ENCODE measurements at places on chromosomes 3 and 15. TPM values are rescaled to one million over a fixed set of nuclear protein-coding genes. Genes with fewer than 3 reads are reported as not detected.
A peak's percentile ranks its signal among the peaks of the same experiment; 100 is the strongest.

The CYP19A1 gene
- 0.10 TPM for polyA plus RNA-seq

- no peak for DNase-seq
These were observed 65.6 kb downstream of the ITGA11 start for GRCh38 chr15:68366314-68366713.

- DNase-seq: no peak
These were observed 389.8 kb downstream of the NR2F2 start for GRCh38 chr15:96720251-96720650.

The GREM1 gene
- 33.2 TPM for polyA plus RNA-seq

- DNase-seq: no peak
These were observed 44.8 kb upstream of the NTRK3 start for GRCh38 chr15:88301311-88301710.

The DNAJA4 gene
- 26.1 TPM for polyA plus RNA-seq

DNA sequence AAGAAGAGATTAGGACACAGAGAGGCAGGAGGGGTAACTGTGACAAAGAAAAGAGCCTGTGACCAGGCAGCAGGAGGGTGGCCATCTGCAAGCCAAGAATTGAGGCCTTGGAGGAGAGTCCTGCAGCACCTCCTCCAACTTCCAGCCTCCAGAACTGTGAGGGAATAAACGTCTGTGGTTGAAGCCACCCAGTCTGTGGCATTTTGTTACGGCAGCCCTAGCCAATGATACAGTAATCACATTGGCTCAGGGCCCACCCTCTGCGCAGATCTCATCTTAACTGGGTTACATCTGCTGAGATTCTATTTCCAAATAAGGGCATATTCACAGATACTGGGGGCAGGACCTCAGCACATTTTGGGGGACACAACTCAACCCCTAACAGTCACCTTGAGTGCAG lies 11.3 kb downstream of the SELENOS start:
- DNase-seq: no peak

DNA sequence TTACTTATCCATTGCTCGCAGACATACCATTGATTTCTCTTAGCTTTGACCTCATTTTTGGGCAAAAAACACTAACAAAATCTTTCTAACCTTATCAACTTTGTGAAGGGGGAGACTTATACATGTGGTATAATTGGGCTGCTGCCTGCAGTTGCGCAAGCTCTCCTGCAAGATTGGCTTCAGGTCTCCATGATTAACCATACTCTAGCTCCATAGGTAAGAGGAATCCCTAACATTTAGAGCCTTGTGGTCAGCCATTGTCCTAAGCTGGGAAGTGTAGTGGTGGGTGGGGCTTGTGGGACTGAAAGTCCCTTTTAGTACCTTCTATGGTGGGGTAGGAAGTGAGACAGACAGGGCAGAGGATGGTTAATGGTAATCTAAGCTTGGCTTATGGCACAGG lies 179.6 kb upstream of the THRB start:
- no peak for DNase-seq

DNA sequence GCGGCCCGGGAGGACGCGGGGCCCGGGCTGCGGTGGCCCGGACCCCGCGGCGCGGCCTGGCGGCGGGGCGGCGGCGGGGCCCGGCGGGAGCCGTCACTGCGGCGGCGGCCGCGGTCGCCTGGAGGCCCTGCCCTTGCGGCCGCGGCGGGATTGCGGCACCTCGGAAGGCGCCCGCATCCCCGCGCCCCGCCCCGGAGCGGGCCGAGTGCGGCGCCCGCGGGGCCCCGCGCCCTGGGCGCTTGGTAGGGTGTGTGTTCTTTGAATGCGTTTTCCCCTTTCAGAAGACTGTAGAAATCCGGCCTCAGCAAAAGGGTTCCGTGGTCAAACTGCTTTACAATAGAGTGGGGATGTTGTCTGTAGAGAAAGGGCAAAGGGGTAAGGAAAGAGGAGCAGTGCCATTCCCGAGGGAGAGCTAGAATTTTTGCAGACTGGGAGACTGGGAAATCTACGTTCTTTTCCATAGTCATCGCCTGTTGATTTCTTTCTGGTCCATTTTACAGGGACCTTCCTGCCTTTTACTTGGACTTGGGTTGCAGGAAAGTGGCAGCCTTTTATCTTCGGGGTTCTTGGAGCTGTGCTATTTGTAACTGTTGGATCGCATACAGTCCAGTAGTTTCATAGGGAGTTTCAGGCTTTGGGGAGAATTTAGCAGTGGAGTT lies 630 bp downstream of the SNRK start:
- DNase-seq: no peak

The PDCD10 gene
- 198 TPM for polyA plus RNA-seq

DNA sequence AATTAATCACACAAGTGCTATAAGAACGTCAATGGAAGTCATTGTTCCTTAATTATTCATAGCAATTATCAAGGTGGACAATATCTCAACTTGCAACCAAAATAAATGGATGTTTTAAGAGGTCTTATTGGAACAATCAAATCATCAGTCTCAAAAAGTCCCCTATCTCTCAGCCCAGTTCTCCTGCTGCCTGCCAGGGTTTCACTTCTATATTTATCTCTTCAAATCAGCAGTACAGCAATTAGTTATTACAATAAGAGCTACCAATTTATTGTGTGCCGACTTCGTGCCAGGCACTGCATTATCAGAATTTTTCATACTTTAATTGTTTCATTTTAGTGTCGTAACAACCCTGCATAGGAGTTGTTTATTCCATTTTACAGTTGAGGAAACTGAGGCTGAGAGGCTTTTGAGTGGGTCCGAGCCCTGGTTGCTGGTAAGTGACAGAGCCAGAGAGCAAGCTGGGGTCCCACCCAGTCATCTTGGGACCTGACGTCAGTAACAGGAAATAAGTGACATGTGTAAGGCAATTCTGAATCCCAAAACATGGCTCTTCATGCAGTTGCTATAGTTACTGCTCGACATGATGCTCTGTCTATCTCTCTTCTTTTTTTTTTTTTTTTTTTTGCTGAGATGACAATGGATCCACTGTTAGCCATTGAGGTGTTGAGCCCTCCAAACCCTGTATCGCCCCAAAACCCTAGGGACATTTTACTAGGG lies 8.8 kb upstream of the KCTD6 start:
- no peak for DNase-seq

The FOXB1 gene
- 0.09 TPM for polyA plus RNA-seq

The AMT gene
- 12.0 TPM for polyA plus RNA-seq

GRCh38 chr3:11156026-11156410 lies 1.7 kb downstream of the HRH1 start:
- no peak for DNase-seq

DNA sequence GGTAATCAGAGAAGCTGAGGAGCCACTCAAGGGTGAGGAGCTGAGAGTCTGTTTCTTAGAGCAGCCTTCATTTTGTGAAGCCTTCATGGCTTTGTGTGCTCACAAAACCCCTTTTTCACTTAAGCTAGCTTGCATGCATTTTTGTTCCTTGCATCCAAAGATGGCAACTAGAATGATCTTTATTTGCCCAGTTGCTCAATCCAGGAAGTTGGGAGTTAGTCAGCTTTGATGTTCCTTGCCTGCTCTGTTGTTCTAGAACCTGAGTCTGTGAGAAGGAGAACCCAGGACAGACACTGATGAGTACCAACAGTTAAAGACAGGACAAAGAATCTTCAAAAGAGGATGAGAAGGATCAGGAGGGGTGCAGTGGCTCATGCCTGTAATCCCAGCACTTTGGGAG lies 81.8 kb downstream of the IL20RB start:
- DNase-seq: no peak

DNA sequence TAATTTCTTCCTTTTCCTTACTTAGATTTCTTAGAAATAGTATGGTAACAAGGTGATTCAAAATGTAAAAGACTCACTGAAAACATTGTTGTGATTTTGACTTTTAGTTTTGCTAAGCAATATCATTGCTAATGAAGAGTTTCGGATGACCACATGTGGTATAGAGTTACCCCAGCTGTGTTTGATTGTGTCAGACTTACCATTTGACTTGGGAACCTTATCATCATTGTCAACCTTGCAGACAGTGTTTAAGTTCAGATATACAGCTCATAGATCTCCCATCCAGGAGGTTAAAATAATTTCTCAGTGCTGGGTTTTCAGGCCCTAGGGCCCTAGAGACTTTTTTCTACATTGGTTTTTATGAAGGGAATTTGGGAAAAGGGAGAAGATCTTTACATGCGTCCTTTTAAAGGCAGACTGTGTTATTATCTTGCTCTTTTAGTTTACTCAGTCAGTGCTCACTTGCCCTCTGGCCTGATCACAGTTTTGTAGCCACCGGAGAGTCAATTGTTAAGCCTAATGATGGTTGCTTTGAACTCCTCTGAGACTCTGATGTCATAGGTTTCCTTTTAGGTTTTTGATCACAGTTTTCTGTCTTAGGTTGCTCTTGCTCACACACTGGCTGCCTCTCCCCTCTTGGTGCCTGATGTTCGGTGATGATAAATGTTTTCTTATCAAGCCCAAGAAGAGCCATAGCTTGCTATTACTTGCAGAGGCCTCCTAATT lies 133.5 kb upstream of the ZPLD1 start:
- no peak for DNase-seq

DNA sequence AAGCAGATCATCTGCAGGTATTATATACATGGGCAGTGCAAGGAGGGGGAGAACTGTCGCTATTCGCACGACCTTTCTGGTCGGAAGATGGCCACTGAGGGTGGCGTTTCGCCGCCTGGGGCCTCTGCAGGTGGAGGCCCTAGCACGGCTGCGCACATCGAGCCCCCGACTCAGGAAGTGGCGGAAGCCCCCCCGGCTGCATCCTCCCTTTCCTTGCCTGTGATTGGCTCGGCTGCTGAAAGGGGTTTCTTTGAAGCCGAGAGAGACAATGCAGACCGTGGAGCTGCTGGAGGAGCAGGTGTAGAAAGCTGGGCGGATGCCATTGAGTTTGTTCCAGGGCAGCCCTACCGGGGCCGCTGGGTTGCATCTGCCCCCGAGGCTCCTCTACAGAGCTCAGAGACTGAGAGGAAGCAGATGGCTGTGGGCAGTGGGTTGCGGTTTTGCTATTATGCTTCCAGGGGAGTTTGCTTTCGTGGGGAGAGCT lies 639 bp downstream of the MKRN3 start:
- DNase-seq: no peak

The PPM1L gene
- polyA plus RNA-seq: 1.4 TPM

GRCh38 chr3:182959474-182960350 lies 20.6 kb downstream of the DCUN1D1 start:
- DNase-seq: no peak

DNA sequence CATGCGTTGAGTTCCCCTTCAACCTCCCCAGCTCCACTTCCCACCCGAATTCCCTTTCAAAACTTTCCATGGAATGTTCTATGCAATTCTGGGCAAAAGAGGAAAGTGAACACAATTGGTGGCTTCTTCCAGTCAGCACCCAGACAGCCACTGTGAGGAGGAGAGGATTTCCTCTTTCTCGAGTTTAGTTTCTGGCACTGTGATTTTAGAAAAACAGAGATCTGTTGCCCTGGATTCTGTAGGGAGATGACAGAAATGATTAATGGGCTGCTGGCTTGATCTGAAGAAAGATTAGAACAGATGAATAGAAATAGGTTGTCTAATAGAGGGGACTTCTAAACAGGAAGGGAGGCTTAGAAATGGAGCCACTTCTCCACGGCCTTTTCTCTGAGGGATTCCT lies 172.0 kb downstream of the MCTP2 start:
- no peak for DNase-seq

- DNase-seq: no peak
These were observed 62.3 kb upstream of the CPOX start for GRCh38 chr3:98655666-98656065.

DNA sequence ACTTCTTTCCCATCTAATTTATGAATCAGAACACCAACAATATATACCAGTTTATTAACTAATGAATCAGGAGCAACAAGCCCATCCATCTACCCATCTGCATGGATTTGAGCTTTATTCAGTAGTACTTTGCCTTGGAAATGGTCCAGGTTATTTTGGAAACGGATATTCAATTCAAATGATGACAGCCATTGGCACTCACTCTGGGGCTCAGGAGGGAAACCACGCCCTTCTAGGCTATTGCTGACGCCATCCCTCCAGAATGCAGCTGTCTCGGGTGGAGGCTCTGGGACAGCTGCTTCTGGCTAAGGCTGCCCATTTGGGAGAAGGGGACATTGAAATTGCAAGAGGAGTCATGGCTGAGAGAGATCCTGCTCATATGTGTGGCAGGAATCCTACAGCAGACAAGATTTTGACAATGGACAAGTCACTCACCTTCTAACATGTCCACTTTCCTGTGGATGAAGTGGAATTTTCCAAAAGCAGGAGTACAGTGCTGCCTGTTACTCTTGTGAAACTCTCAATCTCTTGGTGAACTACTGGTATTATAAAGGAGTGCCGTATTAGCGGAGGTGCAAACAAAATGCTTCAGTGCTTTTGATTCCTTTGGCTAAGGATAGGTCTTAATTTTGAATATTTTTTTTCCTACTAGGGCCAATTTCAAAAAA lies 29.3 kb upstream of the TRAK1 start:
- peak; percentile 92 for DNase-seq

The XCR1 gene
- polyA plus RNA-seq: not detected

The SRP14 gene
- polyA plus RNA-seq: 403 TPM

The LARP6 gene
- polyA plus RNA-seq: 6.6 TPM

The HHLA2 gene
- polyA plus RNA-seq: 83.5 TPM

GRCh38 chr15:42151141-42151561 lies 5.3 kb downstream of the PLA2G4F start:
- DNase-seq: no peak

The KIF7 gene
- polyA plus RNA-seq: 0.46 TPM

DNA sequence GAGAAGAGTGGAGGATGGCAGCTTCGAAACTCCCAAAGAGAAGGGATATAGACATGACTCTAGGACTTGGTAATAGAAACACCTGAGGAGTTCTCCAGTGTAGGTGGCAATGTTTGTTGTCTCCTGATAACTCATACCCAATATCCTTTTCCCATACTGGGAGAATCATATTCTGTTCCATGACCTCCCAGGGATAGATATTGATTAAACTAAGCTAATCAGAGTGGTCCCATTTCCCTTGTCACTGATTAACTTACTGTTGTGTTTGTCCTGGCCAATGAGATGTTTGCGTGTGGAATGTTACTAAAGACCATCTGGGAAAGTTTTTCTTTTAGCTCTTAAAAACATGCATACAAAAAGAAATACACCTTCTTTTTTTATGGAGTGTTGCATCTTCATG lies 85.6 kb downstream of the RPL22L1 start:
- no peak for DNase-seq

- DNase-seq: no peak
These were observed 24.5 kb downstream of the LEO1 start for GRCh38 chr15:51947124-51947523.

- no peak for DNase-seq
These were observed 268.5 kb upstream of the TMC3 start for GRCh38 chr15:81642451-81642990.

The ASB14 gene
- polyA plus RNA-seq: not detected

GRCh38 chr3:4670352-4670751 lies 177.2 kb downstream of the ITPR1 start:
- DNase-seq: no peak

DNA sequence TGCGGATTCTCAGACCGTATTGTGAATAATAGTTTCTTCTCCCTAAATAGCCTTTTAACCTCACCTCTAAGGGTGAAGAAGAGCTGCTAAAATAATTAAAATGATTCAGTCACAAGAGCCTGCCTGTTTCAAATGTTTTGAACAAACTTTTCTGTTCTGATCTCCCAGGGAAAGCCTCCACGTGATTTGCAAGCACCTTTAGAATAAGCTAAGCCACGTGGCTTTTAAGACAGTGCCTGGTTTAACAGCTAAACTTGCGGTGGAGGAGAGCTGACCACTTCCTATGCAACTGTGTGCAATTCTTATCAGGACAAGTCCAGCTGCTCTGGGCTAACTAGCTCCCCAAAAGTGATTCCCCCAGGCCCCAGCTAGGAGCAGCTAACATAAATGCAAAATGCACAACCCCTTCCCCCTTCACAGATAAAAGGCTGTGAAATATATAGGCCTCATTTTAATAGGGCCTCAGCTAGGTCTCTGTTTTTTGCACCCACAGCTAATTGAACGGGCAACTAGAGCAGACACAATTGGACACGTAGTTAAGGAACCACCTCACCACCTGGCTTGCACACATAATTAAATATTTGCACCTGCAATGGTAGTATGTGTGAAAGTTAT lies 401.2 kb upstream of the NR2F2 start:
- no peak for DNase-seq

All from sigmoid colon (tissue), 7 donors.